ENCODE measurements at places on chromosomes 6 and 20.

- DNase-seq: no peak
Measured at GRCh38 chr6:135887069-135887468, 35.6 kb downstream of the PDE7B start.

DNA sequence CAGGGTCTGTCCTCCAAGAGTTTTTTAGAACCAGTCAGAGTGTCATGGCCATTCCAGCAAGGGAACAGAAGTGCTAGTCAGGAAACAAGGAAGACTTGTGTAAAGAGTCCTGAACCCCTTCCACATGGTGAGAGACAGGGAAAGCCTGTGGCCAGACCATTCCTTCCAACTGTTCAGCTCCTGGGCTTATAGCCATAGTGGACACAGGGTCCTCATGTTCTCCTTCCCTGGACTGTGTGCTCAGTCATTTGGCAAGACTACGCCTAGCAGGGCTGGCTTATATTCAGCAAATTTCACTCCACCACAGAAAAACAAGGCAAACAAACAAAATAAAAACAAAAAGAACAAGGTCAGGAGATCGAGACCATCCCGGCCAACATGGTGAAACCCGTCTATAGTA, 60.5 kb downstream of the NRN1 start:
- no peak for DNase-seq

DNA sequence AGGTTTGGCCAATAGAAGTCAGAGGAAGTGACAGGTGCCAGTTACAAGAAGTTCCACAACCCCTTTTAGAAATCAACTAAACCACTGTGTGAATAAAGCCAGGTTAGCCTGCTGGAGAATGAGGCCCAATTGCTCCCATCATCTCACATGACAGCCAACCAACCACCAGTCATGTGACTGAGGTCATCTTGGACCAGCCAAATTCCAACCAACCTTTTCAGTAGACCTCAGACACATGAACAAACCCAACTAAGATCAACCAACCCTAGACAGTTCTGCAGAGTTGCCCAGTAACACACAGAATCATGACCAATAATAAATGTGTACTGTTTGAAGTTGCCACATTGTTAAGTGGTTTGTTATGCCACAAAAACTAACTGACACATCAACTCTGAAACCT, 44.6 kb upstream of the GGTLC1 start:
- DNase-seq: peak; percentile 52

DNA sequence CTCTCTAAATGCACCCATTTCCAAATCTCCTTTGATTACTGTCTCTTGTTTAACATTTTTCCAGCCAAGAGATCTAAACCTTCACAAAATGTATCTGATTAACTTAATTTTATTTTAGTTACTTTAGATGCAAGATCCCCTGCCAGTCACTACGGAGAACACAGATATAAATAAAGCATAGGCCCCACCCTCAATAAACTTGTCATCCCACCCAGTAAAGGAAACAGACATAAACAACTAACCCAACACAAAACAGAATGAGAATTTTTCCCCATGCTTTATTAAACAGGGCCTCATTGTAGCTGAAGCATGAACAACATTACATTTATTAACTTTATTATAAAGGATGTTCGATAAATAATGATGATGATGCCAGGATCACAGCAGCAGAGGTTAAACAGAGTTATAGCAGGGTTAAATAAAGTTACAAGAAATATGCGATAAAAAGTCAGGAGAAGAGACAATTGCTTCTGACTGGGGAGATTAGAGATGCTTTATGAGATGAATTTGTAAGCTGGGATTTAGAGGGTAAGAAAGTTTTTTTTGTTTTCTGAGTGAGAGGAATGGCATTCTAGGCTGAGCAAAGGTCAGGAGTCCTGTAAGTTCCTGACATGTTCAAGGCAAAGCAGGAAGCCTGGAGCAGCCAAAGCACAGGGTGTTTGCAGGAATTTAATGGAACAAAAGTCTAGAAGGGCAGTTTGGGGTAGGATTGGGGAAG, 41.1 kb downstream of the TFAP2A start:
- no peak for DNase-seq

GRCh38 chr6:105345506-105345905, 57.4 kb downstream of the PREP start:
- DNase-seq: no peak

GRCh38 chr20:16476032-16476431, 97.2 kb downstream of the KIF16B start:
- peak; percentile 44 for DNase-seq

GRCh38 chr6:113082745-113083144, 735.6 kb downstream of the RFPL4B start:
- no peak for DNase-seq
